Glomerular endothelial cell (primary cell): ENCODE measurements at places on chromosomes 11 and 22. TPM values are rescaled to one million over a fixed set of nuclear protein-coding genes. Genes with fewer than 3 reads are reported as not detected.

GRCh38 chr22:41587347-41587723, 2.3 kb downstream of the PMM1 start:
- DNase-seq = no peak

DNA sequence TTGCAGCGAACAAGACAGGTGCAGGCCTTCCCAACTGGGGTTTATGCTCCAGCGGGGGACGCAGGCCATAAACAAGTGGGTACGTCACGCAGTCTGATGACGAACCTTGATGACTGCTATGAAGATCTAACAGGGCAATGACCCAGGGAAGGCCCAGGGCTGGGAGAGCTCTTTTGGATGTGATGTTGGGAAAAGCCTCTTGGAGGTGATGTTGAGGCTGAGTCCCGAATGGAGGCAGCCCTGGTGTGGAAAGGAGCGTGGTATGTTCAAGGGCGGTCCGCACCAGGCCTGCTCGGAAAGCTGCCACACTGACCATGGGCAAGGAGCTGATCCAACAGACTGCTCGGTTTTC, 5.8 kb downstream of the FADS2 start:
- no peak for DNase-seq

The GRM5 gene
- 0.05 and 0.47 TPM in 2 replicates for total RNA-seq

- peak; percentile 72 for DNase-seq
These were observed 113.6 kb downstream of the MICAL3 start for GRCh38 chr22:17910561-17911311.

The NLRP6 gene
- not detected in 2 replicates for total RNA-seq

DNA sequence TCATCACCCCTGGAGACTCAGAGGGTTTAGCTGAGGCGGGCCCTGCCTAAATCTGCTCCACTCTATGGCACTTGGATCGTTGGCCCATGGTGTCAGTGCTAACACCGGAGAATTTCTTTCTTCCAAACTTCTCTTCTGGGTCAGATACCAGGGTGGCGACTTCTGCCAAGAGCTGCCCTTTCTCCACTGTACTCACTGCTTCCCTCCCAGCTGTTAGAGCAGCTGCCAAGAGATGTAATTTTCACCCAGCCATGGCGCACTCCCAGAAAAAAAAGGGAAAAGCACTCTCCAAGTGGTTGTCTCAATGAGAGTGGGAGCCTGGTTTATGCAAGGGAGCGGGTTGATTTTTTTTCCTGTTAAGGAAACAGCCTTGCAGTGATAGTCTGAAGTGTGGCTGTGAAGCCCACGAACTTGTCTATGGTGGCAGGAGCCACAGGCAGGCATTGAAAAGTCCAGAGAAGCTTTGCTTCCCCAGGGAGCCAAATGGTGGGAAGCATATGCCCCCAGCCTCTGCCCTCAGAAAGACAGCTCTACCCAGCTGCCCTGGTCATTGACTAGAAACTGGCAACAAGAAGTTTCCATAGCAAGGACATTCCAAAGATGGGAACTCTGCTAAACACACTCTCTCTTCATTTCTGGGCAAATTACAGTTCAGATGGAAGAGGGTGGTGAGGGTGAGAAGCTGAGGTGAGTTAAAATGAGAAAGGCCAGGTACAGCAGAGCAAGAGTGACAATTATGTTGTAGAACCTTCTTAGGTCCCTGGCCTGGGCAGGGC, 10.7 kb downstream of the PCSK7 start:
- no peak for DNase-seq

DNA sequence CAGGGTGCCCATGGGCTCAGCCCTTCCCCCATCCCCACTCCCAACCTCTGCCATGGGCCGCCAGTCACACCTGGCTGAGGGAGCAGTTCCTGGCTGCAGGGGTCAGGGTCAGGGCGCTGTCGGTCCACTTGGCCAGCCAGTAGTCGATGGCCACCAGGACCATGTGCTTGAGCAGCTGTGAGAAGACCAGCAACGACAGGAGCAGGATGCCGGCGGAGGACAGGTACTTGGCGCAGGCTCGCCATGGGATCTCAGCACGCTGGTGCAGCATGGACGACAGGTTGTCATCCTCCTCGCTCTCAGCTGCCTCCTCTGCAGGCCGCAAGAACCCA, 18.3 kb upstream of the KCNJ11 start:
- DNase-seq = no peak

The RIMBP3B gene
- total RNA-seq = 0.06 TPM in 1 of 2 replicates, not detected in the other

GRCh38 chr11:44737245-44738085, 10.7 kb downstream of the TSPAN18 start:
- no peak for DNase-seq
